ENCODE measurements at places on chromosomes 1 and 21.

DNA sequence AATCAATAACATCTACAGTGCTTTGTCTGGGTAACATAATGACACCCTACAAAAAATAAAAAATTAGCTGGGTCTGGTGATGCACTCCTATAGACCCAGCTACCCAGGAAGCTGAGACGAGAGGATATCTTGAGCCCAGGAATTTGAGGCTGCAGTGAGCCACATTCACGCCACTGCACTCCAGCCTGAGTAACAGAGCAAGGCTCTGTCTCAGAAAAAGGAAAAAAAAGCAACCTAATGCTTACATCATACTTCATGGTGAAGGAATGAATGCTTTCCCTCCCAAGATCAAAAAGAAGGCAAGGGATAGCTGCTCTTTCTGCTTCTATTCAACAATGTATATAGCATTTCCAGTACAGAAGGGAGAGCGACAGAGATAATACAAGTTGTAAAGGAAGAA, 24.2 kb upstream of the CTTNBP2NL start:
- DNase-seq, result no peak

GRCh38 chr1:218368686-218369085, 23.6 kb downstream of the TGFB2 start:
- DNase-seq, result no peak

DNA sequence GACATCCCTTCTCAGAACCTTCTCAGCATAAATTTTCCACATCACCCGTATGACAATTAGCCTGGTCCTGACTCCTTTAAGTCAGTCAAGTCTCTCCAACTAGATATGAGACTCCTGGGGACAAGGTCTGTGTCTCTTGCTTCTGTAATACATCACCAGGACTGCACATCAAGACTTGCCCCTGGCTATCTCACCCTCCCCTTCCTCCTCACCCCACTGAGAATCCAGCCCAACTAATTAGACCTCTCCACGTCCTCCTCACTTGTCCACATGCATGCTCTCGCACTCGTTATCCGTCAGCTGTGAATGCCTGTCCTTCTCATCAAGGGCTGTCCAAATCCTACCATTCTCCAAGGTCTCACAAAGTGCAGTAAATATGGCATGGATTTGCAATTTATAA, 542.8 kb downstream of the PTPRU start:
- DNase-seq, result peak; percentile 2

GRCh38 chr21:34582506-34583150, 32.3 kb downstream of the RCAN1 start:
- DNase-seq, result peak; percentile 61

All from HEK293T (cell line).